M059J (cell line): ENCODE measurements at places on chromosomes 2 and 18.

- peak; percentile 98 for DNase-seq
These were observed 143.2 kb upstream of the SETBP1 start for GRCh38 chr18:44537526-44537925.

- peak; percentile 67 for DNase-seq
These were observed 16.6 kb downstream of the NIF3L1 start for GRCh38 chr2:200905618-200906296.

- DNase-seq, result no peak
These were observed 256.5 kb downstream of the CYP26B1 start for GRCh38 chr2:71891155-71891554.

DNA sequence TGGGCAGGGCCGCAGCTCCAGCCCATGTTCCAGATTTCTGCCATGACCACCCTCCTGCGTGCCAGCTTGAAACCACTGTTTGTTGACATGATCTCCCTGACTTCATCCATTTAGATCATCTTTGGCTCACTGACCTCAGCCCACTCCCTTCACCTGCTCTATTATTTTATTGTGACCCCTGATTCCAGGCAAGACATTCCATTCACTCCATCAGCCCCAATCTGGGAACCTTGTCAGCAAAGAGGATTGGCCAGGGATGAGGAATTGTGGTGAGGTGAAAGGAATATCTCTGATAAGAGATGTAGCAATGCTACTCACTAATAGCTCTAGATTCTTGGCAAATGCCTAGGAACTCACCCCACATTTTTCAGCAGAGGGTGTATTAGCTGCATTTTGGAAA, 174.2 kb downstream of the TMEM247 start:
- peak; percentile 70 for DNase-seq

- no peak for DNase-seq
These were observed 207.9 kb upstream of the FIGN start for GRCh38 chr2:163943403-163944346.

DNA sequence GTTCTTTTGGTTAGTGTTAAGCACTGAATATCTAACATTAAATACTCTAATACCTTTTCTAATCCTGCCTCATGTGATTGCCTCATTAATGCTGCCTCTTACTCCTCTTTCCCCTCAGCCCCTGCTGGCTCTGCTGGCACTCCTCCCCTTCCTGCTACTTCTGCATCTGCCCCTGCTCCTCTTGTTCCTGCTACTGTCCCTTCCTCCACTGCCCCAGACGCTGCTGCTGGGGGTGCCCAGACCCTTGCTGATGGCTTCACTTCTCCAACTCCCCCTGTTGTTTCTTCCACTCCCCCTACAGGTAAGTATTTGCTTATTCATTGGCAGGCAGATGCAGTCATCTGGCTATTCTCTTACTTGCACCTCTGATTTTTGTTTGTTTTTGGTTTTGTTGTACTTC, 68.5 kb downstream of the ABI2 start:
- DNase-seq, result no peak

- no peak for DNase-seq
These were observed 49.1 kb downstream of the EML6 start for GRCh38 chr2:54772531-54772930.

DNA sequence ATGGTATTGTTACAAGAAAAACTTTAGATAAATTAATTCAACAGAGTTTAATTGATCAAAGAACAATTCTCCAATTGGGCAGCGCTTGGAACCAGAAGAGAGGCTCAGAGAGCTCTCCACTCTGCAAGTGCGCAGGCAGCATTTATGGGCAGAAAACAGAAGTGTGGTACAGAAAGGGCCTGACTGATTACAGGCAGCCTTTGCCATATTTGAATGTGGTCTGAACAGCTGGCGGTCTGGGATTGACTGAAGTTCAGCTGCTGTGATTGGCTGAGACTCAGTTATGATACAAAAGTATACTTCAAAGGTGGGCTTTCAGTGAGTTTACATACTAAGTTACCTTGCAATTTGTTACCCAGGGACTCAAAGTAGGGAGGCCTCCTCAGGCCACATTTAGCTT, 301.3 kb upstream of the ID2 start:
- no peak for DNase-seq
